Spleen (tissue), 13 donors: ENCODE measurements at places on chromosomes 1 and 21. TPM values are rescaled to one million over a fixed set of nuclear protein-coding genes. Genes with fewer than 3 reads are reported as not detected.

GRCh38 chr1:58447886-58448285 is 98.6 kb downstream of the OMA1 start:
- H3K27ac ChIP-seq: no peak overlapping the region
- H3K36me3 ChIP-seq: no peaks in the 10 kb centered on the region
- no peak overlapping the region for H3K4me3 ChIP-seq
- DNase-seq: no peak
- no peaks in the 10 kb centered on the region for H3K27me3 ChIP-seq

DNA sequence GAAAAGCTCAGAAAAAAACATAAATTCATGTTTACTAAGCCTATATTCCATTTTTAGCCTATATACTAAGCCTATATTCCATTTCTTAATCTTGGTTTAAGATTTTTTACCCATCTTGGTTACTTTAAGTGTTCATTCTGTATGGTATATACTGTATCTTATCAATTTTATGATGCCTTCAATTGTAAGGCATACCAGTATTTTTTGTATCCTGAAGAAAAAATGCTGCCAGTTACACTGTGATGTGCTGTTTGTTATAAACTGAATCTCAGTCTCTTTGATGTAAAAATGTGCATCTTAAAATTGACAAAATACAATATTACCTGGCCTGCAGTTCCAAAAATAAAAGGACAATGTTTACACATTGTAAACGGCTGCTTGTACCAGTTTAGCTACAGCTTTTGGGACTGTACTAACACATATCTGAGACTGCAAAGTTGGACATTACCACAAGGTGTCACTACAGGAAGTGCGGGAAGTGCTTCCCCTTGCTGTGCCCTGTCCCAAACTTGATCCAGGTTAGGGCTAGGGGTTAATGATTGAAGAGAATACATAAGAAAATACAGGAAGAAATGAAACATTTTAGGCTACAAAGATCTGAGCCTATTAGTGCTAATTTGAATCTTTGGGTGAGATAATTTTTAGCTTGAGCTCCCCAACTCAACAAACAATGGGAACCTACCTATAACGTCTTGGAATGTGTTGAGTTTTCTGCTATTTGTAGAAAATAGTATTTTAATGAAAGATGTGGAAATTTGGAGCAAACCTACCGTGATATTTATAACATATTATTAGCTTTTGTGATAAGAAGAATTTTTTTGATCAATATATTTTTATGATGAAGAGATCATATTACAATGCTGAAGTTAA is 108.9 kb downstream of the LBR start:
- no peaks in the 10 kb centered on the region for H3K4me1 ChIP-seq
- no peak overlapping the region for H3K27ac ChIP-seq
- H3K36me3 ChIP-seq: no peaks in the 10 kb centered on the region
- no peaks in the 10 kb centered on the region for H3K27me3 ChIP-seq
- no peak for DNase-seq
- H3K4me3 ChIP-seq: no peak overlapping the region

GRCh38 chr1:32055416-32055815 is 17.3 kb upstream of the TMEM39B start:
- H3K4me3 ChIP-seq: no peak overlapping the region
- H3K27ac ChIP-seq: no peak overlapping the region
- H3K27me3 ChIP-seq: no peaks in the 10 kb centered on the region
- no peak for DNase-seq
- H3K36me3 ChIP-seq: no peaks in the 10 kb centered on the region

DNA sequence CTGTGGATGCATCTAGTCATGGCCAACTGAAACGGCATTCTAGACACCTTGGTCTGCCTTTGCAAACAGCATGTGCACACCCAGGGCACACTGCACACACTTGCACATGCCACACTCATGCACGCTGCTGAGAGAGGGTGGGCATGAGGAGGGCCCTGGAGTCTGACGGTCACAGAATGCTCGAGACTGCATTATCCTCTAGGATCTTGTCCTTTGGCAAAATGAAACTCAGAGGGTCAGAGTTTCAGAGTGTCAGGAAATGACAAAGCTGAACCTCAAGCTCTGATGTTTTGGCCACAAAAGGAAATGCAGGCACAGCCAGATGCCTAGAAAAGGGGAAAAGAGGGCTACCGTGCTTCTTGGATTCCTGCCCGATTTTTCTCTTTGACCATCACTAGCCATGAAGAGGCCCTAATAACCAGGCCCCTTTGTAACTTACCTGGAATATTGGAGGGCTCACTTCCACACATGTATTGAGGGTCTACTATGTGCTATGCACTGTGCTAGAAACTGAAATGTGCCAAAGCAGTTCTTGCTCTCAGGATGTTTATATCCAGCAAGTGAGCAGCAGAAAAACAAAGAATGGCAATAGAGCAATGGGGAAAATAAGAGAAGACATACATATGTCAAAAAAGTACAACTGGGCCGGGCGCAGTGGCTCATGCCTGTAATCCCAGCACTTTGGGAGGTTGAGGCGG is 65.4 kb downstream of the TOMM20 start:
- H3K27ac ChIP-seq: peak overlapping the region; percentile 70
- peaks cover 59% of the 10 kb centered on the region for H3K4me1 ChIP-seq

GRCh38 chr1:34786521-34787325 is 5.7 kb downstream of the GJB3 start:
- H3K4me1 ChIP-seq: peaks cover 14% of the 10 kb centered on the region
- H3K4me3 ChIP-seq: no peak overlapping the region
- no peaks in the 10 kb centered on the region for H3K36me3 ChIP-seq

- no peaks in the 10 kb centered on the region for H3K36me3 ChIP-seq
- DNase-seq: no peak
- H3K27me3 ChIP-seq: no peaks in the 10 kb centered on the region
- H3K4me1 ChIP-seq: no peaks in the 10 kb centered on the region
Observed at GRCh38 chr1:147807405-147807804, 47.0 kb upstream of the GJA5 start.

DNA sequence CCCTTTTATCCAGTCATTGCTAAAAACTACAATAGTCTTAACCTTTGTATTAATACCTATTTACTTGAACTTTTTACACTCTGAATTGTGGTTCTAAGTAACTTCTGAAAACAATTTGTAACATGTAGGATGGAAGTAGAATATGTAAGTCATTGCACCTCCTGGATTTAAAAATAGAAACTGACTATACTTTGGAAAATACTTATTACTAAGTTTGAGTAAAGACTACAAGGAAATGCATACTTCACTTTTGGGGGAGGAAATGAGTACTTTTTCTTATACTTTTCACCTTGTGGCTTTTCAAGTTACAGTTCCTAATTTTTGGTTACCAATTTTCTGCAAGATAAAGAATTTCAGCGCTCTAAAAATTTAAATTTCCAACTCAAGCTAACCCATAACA is 8.7 kb downstream of the RGS18 start:
- H3K4me3 ChIP-seq: no peak overlapping the region
- no peak for DNase-seq
- peaks cover 19% of the 10 kb centered on the region for H3K4me1 ChIP-seq
- H3K27me3 ChIP-seq: no peaks in the 10 kb centered on the region
- no peak overlapping the region for H3K27ac ChIP-seq

DNA sequence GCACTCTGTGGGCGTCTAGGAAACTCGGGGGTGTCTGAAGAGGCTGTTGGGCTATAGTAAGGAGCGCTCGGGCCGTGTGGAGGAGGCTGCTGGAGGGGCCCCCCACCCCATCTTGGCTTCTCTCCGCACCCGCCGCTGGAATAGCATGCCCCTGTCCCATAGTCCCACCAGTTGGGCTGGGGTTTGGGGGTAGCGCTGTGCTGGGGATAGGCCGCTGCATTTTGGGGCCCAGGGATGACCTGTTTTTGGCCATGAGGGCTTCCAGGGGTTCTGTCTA is 511 bp downstream of the EFNA3 start:
- peaks cover 61% of the 10 kb centered on the region for H3K4me1 ChIP-seq
- no peaks in the 10 kb centered on the region for H3K36me3 ChIP-seq
- no peak for DNase-seq
- peaks cover 60% of the 10 kb centered on the region for H3K27me3 ChIP-seq
- no peak overlapping the region for H3K27ac ChIP-seq
- H3K4me3 ChIP-seq: peak overlapping the region; percentile 46

- no peaks in the 10 kb centered on the region for H3K36me3 ChIP-seq
- no peak overlapping the region for H3K4me3 ChIP-seq
- H3K4me1 ChIP-seq: peaks cover 8% of the 10 kb centered on the region
- DNase-seq: no peak
- H3K27me3 ChIP-seq: no peaks in the 10 kb centered on the region
Observed at GRCh38 chr1:31335007-31335406, 37.9 kb downstream of the FABP3 start.

DNA sequence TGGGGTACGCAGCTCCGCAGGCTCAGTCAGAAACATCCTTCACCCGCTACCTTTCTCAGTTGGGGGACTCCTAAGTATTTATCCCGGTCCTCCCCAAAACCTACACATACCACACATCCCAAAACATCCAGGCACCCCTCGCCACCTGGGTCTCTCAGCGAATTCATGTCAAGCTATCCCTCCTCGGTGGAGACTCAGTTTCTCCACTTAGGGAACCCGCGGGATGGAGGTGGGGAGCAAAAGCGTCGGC is 1.3 kb upstream of the ZBTB7B start:
- DNase-seq: no peak
- H3K27ac ChIP-seq: peak overlapping the region; percentile 90
- H3K27me3 ChIP-seq: no peaks in the 10 kb centered on the region

- H3K4me3 ChIP-seq: no peak overlapping the region
- no peak overlapping the region for H3K27ac ChIP-seq
- no peaks in the 10 kb centered on the region for H3K27me3 ChIP-seq
- no peaks in the 10 kb centered on the region for H3K36me3 ChIP-seq
Observed at GRCh38 chr1:96048572-96049212, 672.9 kb upstream of the PTBP2 start.

GRCh38 chr1:179141592-179142251 is 59.9 kb downstream of the TOR3A start:
- H3K36me3 ChIP-seq: no peaks in the 10 kb centered on the region
- peaks cover 35% of the 10 kb centered on the region for H3K4me1 ChIP-seq
- H3K27me3 ChIP-seq: no peaks in the 10 kb centered on the region
- H3K4me3 ChIP-seq: no peak overlapping the region

DNA sequence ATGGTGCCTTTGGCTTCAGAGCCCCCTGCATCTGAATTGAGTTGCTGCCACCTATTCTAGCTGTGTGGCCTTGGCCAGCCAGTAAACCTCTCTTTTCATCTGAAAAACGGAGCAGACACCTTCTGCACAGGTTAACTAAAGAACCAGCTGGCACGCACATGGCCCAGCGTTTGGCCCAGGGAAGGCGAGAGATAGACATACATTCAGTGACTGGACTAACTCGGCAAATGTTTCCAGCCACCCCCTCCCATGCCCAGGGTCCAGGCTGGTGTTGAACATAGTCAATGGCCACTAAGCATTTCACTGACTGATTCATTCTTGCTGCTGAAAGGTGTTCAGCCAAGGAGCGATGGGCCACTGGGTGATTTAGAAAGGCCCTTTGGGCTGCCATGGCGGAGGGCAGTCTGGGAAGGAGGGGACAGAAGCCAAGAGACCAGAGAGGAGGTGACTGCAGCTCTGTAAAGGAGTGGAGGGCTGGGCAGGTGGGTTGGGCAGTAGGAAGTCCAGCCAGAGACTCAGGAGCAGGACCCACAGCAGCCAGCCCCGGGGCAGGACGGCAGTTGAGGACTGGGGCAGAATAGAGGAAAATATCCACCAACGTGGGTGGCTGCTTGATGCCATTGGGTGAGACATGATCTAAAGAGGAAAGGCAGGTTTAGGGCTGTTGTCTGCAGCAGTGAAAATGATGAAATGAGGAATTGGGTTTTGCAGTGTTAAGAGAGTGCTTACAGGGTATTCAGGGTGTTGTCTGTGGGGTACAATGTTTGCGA is 184.3 kb downstream of the HIVEP3 start:
- no peaks in the 10 kb centered on the region for H3K27me3 ChIP-seq
- no peak overlapping the region for H3K27ac ChIP-seq
- peaks cover 67% of the 10 kb centered on the region for H3K4me1 ChIP-seq
- H3K36me3 ChIP-seq: no peaks in the 10 kb centered on the region

DNA sequence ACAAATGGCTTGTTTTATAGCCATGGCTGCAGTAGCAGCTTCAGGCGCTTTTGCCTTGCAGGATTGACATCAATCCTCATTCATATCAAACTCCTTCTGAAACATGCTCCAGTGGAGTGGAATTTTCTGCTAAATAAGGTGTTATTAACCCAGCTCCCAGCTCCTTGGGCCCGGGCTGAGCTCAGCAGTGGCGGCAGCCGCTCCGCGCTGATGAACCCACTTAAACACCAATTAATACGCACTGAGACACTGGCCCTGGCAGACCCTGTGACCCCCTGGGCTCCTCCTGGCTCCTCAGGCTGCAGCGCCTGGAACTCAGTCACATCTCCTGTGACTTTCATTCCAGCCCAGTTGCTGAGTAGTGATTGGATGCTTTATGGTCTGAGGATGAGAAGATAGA is 137.4 kb upstream of the GRIK3 start:
- no peak for DNase-seq
- H3K36me3 ChIP-seq: no peaks in the 10 kb centered on the region
- no peak overlapping the region for H3K4me3 ChIP-seq
- H3K27ac ChIP-seq: no peak overlapping the region
- H3K4me1 ChIP-seq: no peaks in the 10 kb centered on the region

- peak overlapping the region; percentile 33 for H3K27ac ChIP-seq
- peak; percentile 58 for DNase-seq
- no peak overlapping the region for H3K4me3 ChIP-seq
- H3K4me1 ChIP-seq: no peaks in the 10 kb centered on the region
- H3K27me3 ChIP-seq: peaks cover 26% of the 10 kb centered on the region
Observed at GRCh38 chr21:44547656-44548331, 3.5 kb downstream of the KRTAP10-2 start.

DNA sequence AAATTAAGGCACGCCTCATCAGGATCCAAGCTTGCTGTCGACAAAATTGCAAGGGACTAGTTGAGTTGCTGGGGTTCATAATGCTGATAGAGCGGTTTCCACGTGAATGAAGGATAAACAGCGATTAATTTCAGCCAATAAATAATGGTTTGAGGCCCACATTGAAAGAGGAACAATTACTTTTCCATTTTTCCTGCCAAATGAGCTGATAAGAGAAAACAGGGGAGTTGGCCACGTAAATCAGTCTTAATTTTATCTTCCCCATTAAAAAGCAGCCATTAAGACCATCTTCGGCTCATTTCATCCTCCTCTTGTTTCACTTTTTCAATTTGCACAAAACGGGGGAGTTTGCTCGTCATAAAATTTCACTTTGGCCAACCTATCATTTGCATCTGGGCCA is 235.5 kb upstream of the RRP15 start:
- no peaks in the 10 kb centered on the region for H3K27me3 ChIP-seq
- DNase-seq: no peak
- no peaks in the 10 kb centered on the region for H3K4me1 ChIP-seq
- H3K27ac ChIP-seq: no peak overlapping the region

Gene PGBD5
- polyA plus RNA-seq: 2.3 TPM

Gene CD5L
- polyA plus RNA-seq: 16.8 TPM

Gene RNU1-3
- not detected for polyA plus RNA-seq

Gene MEX3A
- 0.11 TPM for polyA plus RNA-seq

Gene PCAT6
- polyA plus RNA-seq: 1.6 TPM

Gene FCN3
- 11.7 TPM for polyA plus RNA-seq

Gene H3-3A
- 837 TPM for polyA plus RNA-seq

Gene LEFTY1
- polyA plus RNA-seq: 0.09 TPM

Gene TMPRSS15
- polyA plus RNA-seq: not detected

Gene SAMD13
- polyA plus RNA-seq: 2.0 TPM
